Placental epithelial cell (primary cell): ENCODE measurements at places on chromosomes 12 and 14. TPM values are rescaled to one million over a fixed set of nuclear protein-coding genes. Genes with fewer than 3 reads are reported as not detected.

The RIC8B gene
- 9.5 and 14.5 TPM in 2 replicates for total RNA-seq

The RTL1 gene
- total RNA-seq: not detected in 2 replicates

The PABPN1 gene
- total RNA-seq: 34.1 and 58.1 TPM in 2 replicates

The KRT78 gene
- not detected in 2 replicates for total RNA-seq

The REP15 gene
- 0.65 and 0.79 TPM in 2 replicates for total RNA-seq

The ADAM20 gene
- total RNA-seq: 1.5 and 3.9 TPM in 2 replicates

The KRT81 gene
- not detected in 2 replicates for total RNA-seq

The SLC7A7 gene
- 3.5 and 28.5 TPM in 2 replicates for total RNA-seq

The CFAP54 gene
- total RNA-seq: under 0.01 and 0.43 TPM in 2 replicates

The NYNRIN gene
- 116 and 153 TPM in 2 replicates for total RNA-seq

The PMCH gene
- total RNA-seq: not detected in 2 replicates

The SERPINA3 gene
- total RNA-seq: 0.54 TPM in 1 of 2 replicates, not detected in the other

The ACVR1B gene
- 6.0 and 7.1 TPM in 2 replicates for total RNA-seq

The NAP1L1 gene
- 191 and 199 TPM in 2 replicates for total RNA-seq

The RASSF9 gene
- total RNA-seq: under 0.01 and 0.76 TPM in 2 replicates

The PTGDR gene
- not detected in 2 replicates for total RNA-seq

The SLC22A17 gene
- 22.0 and 46.3 TPM in 2 replicates for total RNA-seq

The CIROP gene
- not detected in 2 replicates for total RNA-seq

The KRT85 gene
- total RNA-seq: under 0.01 TPM in 1 of 2 replicates, not detected in the other

The LMO3 gene
- total RNA-seq: 0.22 TPM in 1 of 2 replicates, not detected in the other

The NANOG gene
- total RNA-seq: under 0.01 and 0.11 TPM in 2 replicates

The CLEC4C gene
- not detected in 2 replicates for total RNA-seq

The APOLD1 gene
- 2.4 and 4.0 TPM in 2 replicates for total RNA-seq

The KRT79 gene
- not detected in 2 replicates for total RNA-seq

The GALNT8 gene
- under 0.01 TPM in 1 of 2 replicates, not detected in the other for total RNA-seq

The RIPK3 gene
- 7.5 and 13.0 TPM in 2 replicates for total RNA-seq

The BIN2 gene
- under 0.01 TPM in 1 of 2 replicates, not detected in the other for total RNA-seq

The KITLG gene
- 5.9 and 12.0 TPM in 2 replicates for total RNA-seq

The PIWIL1 gene
- total RNA-seq: not detected in 2 replicates

The PLEK2 gene
- 22.4 and 26.7 TPM in 2 replicates for total RNA-seq

The IL31 gene
- total RNA-seq: not detected in 2 replicates

The RERGL gene
- total RNA-seq: not detected in 2 replicates

The CCDC38 gene
- under 0.01 and 0.11 TPM in 2 replicates for total RNA-seq

The RBP5 gene
- total RNA-seq: 0.39 TPM in 1 of 2 replicates, not detected in the other

The OGFOD2 gene
- 7.9 and 9.7 TPM in 2 replicates for total RNA-seq

The RASSF3 gene
- total RNA-seq: 5.9 and 6.4 TPM in 2 replicates

The CLEC4D gene
- not detected in 2 replicates for total RNA-seq

The PMEL gene
- 2.1 and 7.1 TPM in 2 replicates for total RNA-seq

The PLEKHG7 gene
- not detected in 2 replicates for total RNA-seq

The CDKN1B gene
- total RNA-seq: 35.1 and 47.5 TPM in 2 replicates

The FGF6 gene
- total RNA-seq: not detected in 2 replicates

The CFL2 gene
- total RNA-seq: 43.6 and 99.2 TPM in 2 replicates

The DBX2 gene
- not detected in 2 replicates for total RNA-seq

The SALL2 gene
- 0.65 and 2.4 TPM in 2 replicates for total RNA-seq

The FOXJ2 gene
- 8.8 and 10.6 TPM in 2 replicates for total RNA-seq

The GPR84 gene
- not detected in 2 replicates for total RNA-seq

The AMIGO2 gene
- 0.43 and 0.79 TPM in 2 replicates for total RNA-seq

The SERPINA10 gene
- not detected in 2 replicates for total RNA-seq

The GLIPR1L1 gene
- total RNA-seq: 0.79 TPM in 1 of 2 replicates, not detected in the other

The GPR68 gene
- total RNA-seq: 0.39 and 1.7 TPM in 2 replicates

The CPNE6 gene
- not detected in 2 replicates for total RNA-seq

The ACRBP gene
- 1.6 TPM in 1 of 2 replicates, not detected in the other for total RNA-seq

The GMFB gene
- total RNA-seq: 49.5 and 102 TPM in 2 replicates

The OR9K2 gene
- not detected in 2 replicates for total RNA-seq

The MGP gene
- not detected in 2 replicates for total RNA-seq

The IQSEC3 gene
- not detected in 2 replicates for total RNA-seq

The RERG gene
- not detected in 2 replicates for total RNA-seq

The TESPA1 gene
- not detected in 2 replicates for total RNA-seq

The ANO2 gene
- total RNA-seq: 0.39 TPM in 1 of 2 replicates, not detected in the other
